Activated T-cell treated with anti-CD3 and anti-CD28 coated beads, Interleukin-2, amount 50 U/mL, for 72 hours (primary cell): ENCODE measurements at places on chromosomes 7 and 10.

DNA sequence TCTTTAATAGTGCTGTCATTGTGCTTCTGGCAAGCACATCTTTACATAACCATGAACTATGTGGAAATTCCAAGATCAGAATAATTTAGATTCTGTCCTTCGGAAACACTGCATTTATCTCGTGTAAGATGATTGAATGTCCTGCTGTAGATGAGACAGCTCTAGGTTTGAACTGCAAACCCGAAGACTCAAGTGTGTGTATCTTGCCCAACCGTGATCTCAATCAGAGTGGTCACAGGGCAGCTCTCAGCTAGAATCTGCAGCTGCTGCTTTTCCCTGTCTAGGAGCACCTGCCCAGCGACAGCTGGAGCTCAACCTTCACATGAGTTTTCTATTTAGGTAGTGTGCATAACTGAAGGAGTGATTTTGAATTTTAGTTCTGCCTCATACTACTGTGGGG is 17.5 kb upstream of the KIF20B start:
- DNase-seq: no peak

DNA sequence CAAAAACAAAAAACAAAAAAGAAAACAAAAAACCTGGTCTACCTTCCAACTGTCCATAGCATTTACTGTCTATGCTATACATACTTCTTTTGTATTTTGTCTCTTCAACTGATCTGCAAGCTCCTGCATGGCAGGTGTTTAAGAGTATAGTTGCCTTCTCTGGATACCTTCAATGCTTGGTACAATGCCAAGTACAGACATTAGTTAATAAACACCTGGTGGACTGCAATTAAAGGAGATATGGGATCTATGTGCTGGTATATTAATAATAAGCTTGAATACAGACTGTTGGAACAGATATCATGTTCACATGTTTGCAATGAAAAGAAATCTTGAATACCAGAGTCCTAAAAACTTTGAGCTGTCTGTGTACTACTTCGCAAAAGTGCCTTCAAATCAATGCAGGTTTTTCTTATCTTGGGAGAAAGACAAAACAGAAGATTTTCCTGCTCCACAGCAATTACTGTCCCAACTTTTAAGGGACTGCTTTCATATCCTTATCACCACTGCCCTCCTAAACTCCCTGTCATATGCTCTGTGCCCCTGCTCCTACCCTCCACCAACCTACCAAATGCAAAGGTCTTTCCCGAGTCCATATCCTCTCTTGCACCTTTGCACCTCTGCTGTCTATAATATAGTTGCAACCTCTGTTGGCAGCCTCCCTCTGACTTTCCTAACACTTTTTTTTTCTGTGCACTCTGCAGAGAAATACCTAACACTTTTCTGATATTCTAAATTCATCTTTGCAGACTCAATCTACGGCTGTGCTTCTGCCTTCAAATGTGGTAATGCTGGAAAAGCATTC is 85.1 kb downstream of the DNMBP start:
- DNase-seq: no peak

- DNase-seq: no peak
Observed at GRCh38 chr7:131943646-131944045, 387.2 kb upstream of the PODXL start.

DNA sequence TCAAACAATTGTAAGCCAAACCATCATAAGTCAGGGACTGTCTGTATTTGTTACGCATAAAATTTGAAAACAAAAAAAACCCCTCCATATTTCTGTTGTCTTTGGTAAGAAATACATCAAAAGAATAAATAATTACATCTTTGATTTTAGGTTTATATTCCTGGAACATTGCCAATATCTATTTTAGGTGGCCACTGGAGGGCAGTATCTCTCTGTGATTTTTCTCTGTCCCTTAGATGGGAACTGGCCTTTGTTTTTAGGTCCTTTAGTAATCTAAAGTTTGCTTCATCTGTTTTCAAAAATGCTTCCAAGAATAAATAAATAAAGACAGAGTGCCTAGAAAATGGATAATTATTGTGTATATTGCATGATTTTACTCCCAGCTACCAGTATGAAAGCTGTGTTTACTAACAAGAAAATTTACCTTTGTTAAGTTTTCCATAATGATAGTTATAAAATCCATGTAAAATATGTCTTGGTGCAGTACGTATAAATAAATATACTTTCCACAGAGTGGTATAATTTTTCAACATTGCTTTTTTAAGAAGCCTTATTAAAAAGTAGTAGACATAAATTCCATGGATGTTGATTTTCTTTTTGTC is 64.2 kb downstream of the PHYHIPL start:
- no peak for DNase-seq

- DNase-seq: no peak
Observed at GRCh38 chr10:30062582-30062981, 3.2 kb upstream of the JCAD start.

DNA sequence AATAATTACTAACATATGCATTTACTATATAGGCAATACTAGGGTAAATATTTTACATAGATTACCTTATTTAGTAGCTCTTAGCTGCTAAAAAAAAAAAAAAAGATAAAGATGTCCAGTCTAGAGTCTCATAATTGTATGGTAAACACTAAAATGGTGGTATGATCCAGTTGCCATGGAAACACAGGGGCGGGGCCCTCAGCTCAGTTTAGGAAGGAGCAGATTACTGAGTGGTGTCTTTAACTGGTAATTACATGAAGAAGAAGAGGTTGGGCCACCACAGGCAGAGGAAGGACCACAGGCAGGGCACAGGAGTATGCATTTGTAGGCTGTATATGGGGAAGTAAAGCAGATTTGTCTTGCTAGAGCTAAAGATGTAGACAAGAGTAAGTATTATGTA is 43.7 kb downstream of the ITGB8 start:
- no peak for DNase-seq
